Fibroblast of skin of right biceps (primary cell): ENCODE measurements at places on chromosomes 12 and 14.

DNA sequence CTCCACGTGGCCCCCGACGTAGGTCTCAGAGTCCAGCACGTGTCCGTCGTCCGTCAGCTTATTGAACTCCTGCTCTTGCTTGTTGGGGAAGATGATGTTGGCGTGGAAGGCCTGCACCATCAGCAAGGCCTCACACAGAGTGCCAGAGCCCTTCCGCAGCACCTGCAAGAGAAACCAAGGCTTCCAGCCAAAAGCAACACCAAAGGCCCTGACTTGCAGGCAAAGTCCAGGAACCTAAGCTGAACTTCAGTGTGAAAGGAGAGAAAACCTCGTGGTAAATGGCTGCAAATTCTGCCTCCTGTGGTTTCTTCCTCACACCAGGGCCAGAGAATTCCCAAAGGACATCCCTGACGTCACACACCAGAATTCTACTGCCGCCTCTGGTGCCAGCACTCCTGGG, 14.5 kb downstream of the POLE start:
- no peak for DNase-seq

DNA sequence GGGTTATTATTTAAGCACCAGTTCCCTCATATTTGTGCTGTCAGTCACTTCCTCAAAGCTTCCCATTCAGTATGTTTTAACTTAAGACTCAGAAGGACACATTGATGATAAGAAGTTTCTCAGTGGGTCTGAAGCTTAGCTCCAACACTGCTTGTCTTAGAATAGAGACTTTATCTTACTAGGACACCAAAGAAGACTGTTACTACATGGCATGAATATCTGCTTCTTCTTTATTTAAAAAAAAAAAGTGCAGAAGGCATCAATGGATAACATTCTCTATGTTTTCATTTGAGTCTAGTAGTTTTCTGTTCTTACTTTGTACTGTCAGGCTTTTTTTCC, 404.2 kb downstream of the DAD1 start:
- DNase-seq: no peak

GRCh38 chr12:105240228-105240627, 4.3 kb upstream of the APPL2 start:
- no peak for DNase-seq

DNA sequence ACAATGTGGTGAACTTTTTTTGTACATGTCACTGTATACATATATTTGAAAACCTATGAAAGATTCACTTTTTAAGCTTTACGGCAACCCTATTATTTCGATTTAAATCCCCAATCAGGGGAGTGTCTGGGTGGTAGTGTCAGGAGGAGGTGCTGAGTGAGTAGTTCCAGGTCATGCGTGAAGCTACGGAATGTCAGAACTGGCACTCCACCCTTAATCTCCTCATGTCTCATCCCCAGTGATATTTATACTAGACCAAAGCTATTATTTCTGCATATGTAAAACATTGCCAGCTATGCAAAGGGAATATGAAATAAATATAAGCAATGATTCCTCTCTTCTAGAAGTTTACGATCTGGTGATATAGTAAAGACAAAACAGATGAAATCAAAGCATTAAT, 12.3 kb downstream of the NR1H4 start:
- DNase-seq: no peak

DNA sequence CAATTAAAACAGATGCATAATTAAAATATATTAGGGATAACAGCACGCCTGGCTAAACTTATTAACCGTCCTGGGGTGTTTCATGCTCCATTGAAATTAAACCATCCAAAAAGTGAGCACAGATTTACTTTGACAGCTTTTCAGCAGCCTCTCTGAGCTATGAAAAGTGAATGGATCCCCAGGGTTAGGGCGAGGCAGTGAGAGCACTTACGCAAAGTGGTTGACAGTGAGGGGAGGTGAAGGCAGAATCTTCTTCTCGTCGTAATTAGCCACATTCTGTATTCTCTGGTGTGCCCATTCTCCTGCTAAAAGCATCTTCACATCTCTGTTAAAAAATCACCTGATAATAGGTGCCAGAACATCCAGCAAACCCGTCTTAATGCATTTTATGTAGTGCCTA, 1.9 kb downstream of the TMTC2 start:
- DNase-seq: no peak

- DNase-seq: no peak
These were observed 28.6 kb upstream of the ARL1 start for GRCh38 chr12:101436136-101436535.

- no peak for DNase-seq
These were observed 201.0 kb downstream of the SLC25A21 start for GRCh38 chr14:36971263-36971855.

GRCh38 chr12:132071040-132071810, 72.9 kb downstream of the DDX51 start:
- no peak for DNase-seq

DNA sequence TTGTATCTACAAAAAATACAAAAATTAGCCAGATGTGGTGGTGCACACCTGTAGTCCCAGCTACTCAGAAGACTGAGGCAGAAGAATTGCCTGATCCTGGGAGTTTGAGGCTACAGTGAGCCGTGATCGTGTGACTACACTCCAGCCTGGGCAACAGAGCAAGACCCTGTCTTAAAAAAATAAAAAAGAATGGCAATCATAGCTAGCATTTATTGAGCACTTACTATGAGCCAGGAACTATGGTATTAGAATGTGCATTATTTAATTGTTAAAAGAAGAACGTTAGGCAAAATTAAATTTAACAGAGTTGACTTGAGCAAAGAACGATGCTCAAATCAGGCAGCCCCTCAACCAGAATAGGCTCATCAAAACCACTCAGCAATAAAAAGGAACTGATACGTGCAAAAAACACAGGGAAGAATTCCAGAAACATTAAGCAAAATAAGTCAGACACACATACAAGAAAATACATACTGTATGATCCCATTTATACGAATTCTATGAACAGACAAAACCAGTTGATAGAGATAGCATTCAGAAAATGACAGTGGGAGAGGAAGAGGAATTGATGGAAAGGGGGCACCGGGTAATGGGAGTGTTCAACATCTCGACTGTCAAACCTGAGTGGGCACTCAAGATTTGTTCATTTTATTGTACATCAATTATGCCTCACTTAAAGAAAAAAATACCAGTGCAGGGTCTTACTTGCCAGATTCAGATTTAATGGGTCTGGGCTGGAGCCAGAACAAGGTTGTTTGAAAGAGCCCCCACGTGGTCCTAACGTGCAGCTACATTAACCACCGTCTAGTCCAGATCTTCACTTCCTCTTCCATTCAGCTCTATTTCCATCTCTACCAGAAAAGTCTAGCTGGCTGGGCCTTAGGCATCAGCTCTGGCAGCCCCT, 8.0 kb downstream of the SCNN1A start:
- peak; percentile 61 for DNase-seq

DNA sequence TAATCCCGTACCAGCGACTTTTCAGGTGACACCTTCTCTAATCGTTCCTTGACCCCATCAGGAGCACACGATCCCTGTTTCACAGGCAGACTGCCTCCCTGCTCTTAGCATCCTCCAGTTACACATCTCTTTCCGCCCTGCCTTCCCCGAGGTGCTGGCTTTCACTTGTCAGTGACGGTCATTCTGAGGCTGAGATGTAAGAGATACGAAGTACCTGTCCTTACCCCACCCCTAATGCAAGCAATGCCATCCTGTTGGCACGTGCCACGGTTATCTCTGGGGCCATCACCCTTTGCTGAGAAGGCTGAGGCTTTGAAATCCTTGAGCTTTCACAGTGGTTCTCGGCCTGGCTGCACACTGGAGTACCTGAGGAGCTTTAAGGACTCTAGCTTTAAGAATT, 24.4 kb downstream of the B4GALNT3 start:
- DNase-seq: no peak

GRCh38 chr12:59973515-59973914, 377.7 kb downstream of the SLC16A7 start:
- DNase-seq: peak; percentile 96

DNA sequence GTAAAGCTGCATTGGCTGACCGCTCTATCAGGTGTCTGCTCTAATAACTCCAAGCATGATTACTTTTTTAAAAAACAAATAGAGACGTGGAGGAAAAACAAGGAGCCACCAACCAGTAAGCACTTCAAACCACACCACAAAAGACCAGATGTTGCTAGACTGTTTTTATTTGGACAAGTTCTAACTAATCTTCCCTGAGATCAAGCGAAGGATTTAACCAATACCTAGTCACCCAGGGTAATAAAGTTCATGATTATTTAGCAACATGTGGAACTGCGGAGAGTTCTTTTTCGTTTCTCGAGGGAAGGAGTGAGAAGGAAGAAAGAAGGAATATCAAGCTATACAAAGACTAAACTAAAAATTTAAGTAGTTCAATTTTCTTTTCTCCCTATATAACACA, 288.1 kb downstream of the DUSP6 start:
- DNase-seq: no peak

DNA sequence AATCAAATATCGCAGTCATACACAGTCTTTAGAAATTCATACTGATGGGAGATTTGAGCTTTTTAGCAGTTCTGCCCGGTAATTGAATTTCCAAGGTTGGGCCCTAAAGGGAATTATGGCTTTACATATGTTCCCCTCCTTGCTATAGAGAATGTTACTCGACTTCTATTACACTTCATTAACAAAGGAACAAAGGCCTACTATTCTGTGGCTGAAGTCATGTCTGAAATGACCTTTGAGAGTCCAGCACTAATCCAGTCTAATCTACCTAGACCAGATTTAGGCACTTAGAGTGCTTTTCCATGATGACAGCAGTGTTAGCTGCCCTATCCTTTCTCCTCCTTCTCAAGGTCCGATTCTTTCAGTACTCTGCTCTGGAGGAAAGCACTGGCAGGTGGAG, 305.3 kb downstream of the MED13L start:
- DNase-seq: no peak

DNA sequence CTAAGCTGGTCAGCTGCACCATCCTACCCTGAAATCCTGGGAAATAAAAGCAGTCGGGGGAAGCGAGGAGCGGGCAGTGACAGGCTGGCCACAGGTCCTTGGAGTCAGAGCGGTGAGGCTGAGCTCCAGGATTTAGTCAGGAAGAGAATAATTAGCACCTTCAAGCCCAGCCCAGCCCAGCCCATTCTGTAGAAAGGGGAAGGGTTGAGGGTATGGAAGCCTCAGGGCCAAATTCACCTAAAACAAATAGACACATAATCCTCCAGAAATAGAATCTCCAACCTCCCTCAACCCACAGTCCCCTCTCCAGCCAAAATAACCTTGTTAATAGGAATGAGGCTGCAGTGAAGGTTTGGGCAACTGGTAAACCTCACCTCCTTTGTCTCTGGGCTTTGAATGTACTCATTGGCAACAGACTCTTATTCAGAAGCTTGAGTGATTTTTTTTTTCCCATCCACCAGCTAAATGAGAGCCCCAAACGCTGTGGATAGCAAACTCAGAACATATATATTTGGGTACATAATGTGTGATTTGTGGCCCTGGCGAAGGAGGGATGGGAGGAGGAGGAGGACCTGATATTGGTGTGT, 334.1 kb downstream of the DPF3 start:
- no peak for DNase-seq

GRCh38 chr14:33432407-33433023, 493.8 kb downstream of the NPAS3 start:
- DNase-seq: peak; percentile 43

- DNase-seq: peak; percentile 65
These were observed 11.4 kb downstream of the MMP14 start for GRCh38 chr14:22847661-22848341.

GRCh38 chr14:51006781-51007211, 62.5 kb upstream of the PYGL start:
- DNase-seq: peak; percentile 65

- peak; percentile 80 for DNase-seq
These were observed 37.3 kb upstream of the EML1 start for GRCh38 chr14:99755629-99756603.

DNA sequence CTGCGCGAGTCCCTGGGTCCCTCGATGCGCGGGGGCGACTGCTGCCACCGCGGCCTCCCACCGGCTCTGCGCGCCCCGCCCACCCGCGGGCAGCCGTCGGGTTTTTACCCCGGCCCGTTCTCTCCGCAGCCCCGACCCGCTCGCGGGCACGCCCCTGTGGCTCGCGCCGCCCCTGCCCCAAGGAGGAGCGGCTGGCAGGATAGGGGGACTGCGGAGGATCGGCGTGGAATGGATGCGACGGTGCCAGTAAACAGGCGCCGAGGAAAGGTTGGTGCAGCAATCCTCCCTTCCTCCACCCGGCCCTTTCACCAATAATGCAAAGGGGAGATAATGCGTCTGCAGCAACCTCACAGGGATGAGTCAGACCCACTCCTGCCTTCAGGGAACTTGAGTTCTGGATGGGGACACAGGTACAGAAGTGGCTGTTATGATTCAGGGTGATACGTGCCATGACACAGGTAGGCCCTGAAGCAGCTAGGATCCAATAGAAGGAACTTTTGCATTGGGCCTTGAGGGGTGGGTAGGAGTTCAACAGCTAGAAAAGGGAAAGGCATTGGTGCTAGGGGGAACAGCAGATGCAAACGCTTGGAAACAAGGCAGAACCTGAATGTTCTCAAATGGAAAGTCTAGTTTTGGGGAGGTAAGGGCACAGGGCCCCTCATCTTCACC, 554 bp upstream of the DEGS2 start:
- DNase-seq: no peak

- DNase-seq: no peak
These were observed 1.6 kb downstream of the GDF11 start for GRCh38 chr12:55744340-55745030.

GRCh38 chr14:103385929-103386712, 906 bp downstream of the MARK3 start:
- DNase-seq: no peak

GRCh38 chr12:96514328-96514727, 25.0 kb downstream of the CFAP54 start:
- DNase-seq: no peak

GRCh38 chr14:101087614-101088394, 184.3 kb upstream of the RTL1 start:
- no peak for DNase-seq

DNA sequence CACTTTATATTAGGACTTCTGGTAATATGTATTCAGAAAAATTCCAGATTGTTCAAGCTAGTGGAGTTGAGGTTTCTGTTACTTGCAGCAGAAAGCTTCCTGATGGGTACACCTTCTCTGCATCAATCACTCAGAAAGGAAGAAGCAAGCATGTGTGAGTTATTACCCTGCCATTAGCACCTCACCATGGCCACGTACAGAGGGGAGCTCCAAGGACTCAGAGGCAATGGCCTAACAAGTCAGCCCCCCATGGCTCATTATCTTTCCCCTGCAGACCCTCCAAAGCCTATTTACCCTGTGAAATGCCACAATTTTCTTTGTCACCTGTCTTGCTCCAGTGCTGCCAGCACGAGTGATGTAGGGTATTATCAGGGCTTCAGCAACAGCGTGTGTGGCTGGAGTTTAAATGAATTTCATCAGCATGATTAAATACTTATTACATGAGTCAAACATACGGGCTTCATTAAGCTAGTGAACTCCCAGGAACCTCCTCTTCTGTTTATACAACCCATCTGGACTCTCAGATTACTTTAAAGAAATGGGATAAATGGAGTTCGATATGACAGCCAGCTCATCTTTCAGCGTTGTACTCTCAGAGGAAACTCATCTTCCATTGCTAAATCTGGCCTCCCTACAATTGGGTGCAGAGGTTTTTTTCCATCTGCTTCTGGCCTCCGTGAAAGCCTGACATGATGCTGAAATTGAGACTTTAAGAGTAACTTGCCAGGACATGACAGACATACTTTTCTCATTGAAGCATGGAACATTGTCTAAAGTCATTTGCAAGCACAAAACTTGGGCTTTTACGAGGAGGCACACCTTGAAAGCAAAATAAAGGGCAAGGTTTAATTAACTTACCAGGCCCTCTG, 135.9 kb downstream of the TMEM30B start:
- DNase-seq: peak; percentile 98
